ENCODE measurements at places on chromosomes 6 and 20. TPM values are rescaled to one million over a fixed set of nuclear protein-coding genes. Genes with fewer than 3 reads are reported as not detected.

Gene FAM184A
- total RNA-seq = 3.2 TPM

Gene MDFI
- total RNA-seq = not detected

- no peaks in the 10 kb centered on the region for H3K4me1 ChIP-seq
- DNase-seq = no peak
- no peaks in the 10 kb centered on the region for H3K36me3 ChIP-seq
- H3K27ac ChIP-seq = no peak overlapping the region
Observed at GRCh38 chr6:71902261-71902660, 15.9 kb downstream of the RIMS1 start.

- no peak overlapping the region for H3K4me3 ChIP-seq
- H3K27ac ChIP-seq = no peak overlapping the region
- no peak for DNase-seq
- no peaks in the 10 kb centered on the region for H3K36me3 ChIP-seq
- no peaks in the 10 kb centered on the region for H3K4me1 ChIP-seq
Observed at GRCh38 chr6:112833581-112834131, 486.5 kb downstream of the RFPL4B start.

DNA sequence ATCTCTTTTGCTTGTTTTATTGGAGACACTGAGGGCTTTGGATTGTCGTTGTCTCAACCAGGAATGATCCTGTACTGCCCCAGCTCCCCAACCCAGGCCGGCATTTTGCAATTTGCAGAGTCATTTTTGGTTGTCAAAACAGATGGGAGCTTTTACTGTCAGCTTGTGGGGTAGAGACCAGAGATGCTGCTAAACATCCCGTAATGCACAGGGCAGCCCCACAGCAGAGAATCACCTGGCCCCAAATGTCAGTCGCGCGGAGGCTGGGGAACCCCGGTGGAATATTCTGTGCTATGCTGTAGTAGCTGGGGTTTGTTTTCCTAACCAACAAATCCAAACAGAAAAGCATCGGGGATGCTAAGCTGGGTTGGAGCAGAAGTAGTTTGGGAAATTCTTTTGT is 99.7 kb downstream of the TSHZ2 start:
- peaks cover 7% of the 10 kb centered on the region for H3K4me1 ChIP-seq
- peaks cover 21% of the 10 kb centered on the region for H3K27me3 ChIP-seq
- no peaks in the 10 kb centered on the region for H3K36me3 ChIP-seq
- DNase-seq = no peak
- H3K27ac ChIP-seq = no peak overlapping the region
- no peak overlapping the region for H3K4me3 ChIP-seq

DNA sequence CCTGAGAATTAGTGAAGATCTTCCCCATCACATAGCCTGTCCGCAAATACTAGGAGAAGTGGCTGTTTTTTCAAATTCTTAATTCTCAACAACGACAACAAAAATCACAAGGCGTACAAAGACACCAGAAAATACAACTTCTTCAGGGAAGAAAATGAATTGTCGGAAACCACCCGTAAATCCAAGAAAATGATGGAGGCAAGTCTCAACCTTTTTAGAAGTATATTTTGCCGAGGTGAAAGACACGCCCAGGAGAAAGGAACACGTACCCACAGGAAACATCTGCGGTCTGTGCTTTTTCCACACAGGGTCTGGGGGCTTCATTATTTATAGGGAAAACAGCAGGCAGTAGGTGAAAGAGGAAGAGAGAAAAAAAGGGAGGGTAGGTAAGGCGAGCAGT is 223.9 kb upstream of the GGTLC1 start:
- no peaks in the 10 kb centered on the region for H3K36me3 ChIP-seq
- DNase-seq = no peak
- H3K4me3 ChIP-seq = no peak overlapping the region
- no peak overlapping the region for H3K27ac ChIP-seq

DNA sequence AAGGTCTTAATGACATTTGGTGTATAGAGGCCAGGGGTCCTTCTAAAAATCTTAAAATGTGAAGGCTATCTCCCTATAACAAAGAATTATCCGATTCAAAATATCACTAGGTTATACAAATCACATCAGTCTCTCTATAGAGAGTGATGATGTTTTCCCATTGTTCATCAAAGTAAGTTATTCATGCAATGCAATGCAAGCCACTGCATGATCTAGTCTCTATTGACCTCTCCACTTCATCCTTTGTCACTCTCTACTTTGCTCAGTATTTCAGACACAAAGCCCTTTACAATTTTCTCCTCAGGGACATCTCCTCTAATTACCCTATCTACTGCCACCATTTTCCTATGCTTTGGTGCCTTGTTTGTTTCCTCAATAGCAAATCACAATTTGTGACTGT is 628.0 kb downstream of the HTR1B start:
- no peaks in the 10 kb centered on the region for H3K27me3 ChIP-seq
- H3K27ac ChIP-seq = no peak overlapping the region
- no peak for DNase-seq

All from activated CD8-positive, alpha-beta T cell treated with anti-CD3 and anti-CD28 coated beads for 36 hours (primary cell).